Vagina (tissue), 2 donors: ENCODE measurements at places on chromosomes 16 and 17. TPM values are rescaled to one million over a fixed set of nuclear protein-coding genes. Genes with fewer than 3 reads are reported as not detected.

The STAC2 gene
- 0.98 TPM for total RNA-seq

The SOX15 gene
- 44.4 TPM for total RNA-seq

The SLC2A4 gene
- total RNA-seq, result 3.2 TPM

The GDPD3 gene
- total RNA-seq, result 6.9 TPM

The EVI2A gene
- total RNA-seq, result 0.98 TPM

The SEC14L1 gene
- total RNA-seq, result 40.5 TPM

The DBF4B gene
- 4.7 TPM for total RNA-seq

The PDIA2 gene
- total RNA-seq, result not detected

The GCGR gene
- not detected for total RNA-seq

- DNase-seq, result no peak
- peak overlapping the region; percentile 79 for H3K27ac ChIP-seq
- peaks cover 34% of the 10 kb centered on the region for H3K4me1 ChIP-seq
- H3K36me3 ChIP-seq, result peaks cover 35% of the 10 kb centered on the region
- H3K4me3 ChIP-seq, result peak overlapping the region; percentile 90
Observed at GRCh38 chr17:50396261-50397110, 837 bp downstream of the LRRC59 start.

DNA sequence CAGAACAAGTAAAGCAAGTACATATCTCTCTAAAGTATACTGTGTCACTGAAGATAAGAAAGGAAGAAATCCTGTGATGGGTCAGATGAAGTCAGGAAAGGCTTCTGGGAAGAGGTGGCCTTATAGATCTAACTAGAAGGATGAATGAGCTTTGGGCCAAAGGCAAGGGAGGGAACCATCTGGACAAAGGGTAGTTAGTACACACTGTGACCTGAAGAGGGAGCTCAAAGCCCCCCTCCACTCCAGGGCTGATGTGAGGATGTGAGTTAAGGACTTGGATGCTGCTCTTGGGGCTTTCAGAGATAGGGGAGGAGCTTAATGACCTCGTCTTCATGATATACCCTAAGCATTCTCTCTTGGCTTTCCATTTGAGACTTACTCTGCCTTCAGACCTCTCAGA, 185.3 kb upstream of the CACNG3 start:
- H3K4me1 ChIP-seq, result no peaks in the 10 kb centered on the region
- H3K4me3 ChIP-seq, result no peak overlapping the region
- no peak for DNase-seq

DNA sequence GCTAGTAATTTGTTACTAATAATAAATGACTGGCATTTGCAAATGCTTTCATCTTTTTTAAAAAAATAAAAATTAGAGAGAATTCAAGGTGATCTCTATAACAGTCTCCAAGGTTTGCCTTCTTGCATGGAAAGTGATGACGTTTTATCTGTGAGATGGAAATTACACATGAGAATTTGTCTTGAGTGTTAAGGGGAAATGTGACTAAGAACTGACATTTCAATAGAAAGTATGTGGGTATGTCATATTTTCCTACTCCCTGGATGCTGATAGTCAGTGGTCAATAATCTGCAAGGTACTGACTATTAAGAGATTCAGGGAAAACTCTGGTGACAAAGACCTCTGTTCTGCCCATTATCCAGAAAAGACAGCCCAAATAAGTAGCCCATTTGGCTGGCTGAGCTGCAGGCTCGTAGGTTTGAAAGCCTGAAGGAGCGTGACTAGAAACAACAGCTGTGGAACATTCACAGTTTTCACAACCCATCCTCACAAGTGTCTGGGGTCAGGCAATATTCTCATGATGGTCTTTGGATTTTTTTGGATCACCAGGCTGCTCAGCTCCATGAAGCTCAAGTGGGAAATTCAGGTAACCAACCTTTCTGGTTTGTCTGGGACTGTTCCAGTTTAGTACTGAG, 49.7 kb upstream of the WSCD1 start:
- no peaks in the 10 kb centered on the region for H3K4me1 ChIP-seq
- H3K36me3 ChIP-seq, result no peaks in the 10 kb centered on the region
- no peak for DNase-seq
- no peak overlapping the region for H3K27ac ChIP-seq
- H3K27me3 ChIP-seq, result no peaks in the 10 kb centered on the region

- no peak for DNase-seq
- H3K4me1 ChIP-seq, result peaks cover 12% of the 10 kb centered on the region
- H3K27ac ChIP-seq, result no peak overlapping the region
- no peaks in the 10 kb centered on the region for H3K36me3 ChIP-seq
- no peaks in the 10 kb centered on the region for H3K27me3 ChIP-seq
Observed at GRCh38 chr16:24689128-24689527, 40.3 kb upstream of the TNRC6A start.

GRCh38 chr16:4945560-4946502, 8.9 kb upstream of the PPL start:
- peaks cover 59% of the 10 kb centered on the region for H3K4me1 ChIP-seq
- DNase-seq, result no peak
- H3K27ac ChIP-seq, result peak overlapping the region; percentile 95
- no peak overlapping the region for H3K4me3 ChIP-seq

DNA sequence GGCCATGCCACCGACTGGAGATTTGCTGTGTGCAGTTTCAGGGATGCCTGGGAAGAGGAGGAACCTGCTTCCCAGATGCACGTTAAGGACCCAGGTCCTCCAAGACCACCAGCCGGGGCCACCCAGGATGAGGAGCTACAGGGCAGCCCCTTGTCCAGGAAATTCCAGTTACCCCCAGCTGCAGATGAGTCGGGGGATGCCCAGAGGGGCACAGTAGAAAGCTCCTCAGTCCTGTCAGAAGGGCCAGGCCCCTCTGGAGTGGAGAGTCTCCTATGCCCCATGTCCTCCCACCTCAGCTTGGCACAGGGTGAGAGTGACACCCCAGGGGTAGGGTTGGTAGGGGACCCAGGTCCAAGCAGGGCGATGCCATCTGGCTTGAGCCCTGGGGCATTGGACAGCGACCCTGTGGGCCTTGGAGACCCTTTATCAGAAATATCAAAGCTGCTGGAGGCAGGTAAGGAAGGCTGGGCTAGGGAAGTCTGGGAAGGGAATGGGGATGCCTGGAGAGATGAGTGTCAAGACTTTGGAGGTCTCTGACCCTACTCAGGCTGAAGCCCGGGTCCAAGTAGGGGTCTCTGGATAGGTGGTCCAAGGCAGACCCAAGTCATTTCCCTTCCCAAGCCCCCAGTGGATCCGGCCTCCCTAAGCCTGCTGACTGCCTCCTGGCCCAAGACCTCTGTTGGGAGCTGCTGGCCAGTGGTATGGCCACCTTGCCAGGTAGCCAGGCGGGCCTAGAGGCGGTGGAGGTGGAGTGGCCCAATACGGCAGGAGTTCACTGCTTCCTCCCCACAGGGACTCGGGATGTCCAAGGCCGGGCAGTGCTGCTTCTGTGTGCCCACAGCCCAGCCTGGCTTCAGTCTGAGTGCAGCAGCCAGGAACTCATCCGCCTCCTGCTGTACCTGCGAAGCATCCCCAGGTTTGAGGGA, 1.0 kb downstream of the PLEKHG4 start:
- no peaks in the 10 kb centered on the region for H3K36me3 ChIP-seq
- no peaks in the 10 kb centered on the region for H3K27me3 ChIP-seq
- H3K27ac ChIP-seq, result no peak overlapping the region

DNA sequence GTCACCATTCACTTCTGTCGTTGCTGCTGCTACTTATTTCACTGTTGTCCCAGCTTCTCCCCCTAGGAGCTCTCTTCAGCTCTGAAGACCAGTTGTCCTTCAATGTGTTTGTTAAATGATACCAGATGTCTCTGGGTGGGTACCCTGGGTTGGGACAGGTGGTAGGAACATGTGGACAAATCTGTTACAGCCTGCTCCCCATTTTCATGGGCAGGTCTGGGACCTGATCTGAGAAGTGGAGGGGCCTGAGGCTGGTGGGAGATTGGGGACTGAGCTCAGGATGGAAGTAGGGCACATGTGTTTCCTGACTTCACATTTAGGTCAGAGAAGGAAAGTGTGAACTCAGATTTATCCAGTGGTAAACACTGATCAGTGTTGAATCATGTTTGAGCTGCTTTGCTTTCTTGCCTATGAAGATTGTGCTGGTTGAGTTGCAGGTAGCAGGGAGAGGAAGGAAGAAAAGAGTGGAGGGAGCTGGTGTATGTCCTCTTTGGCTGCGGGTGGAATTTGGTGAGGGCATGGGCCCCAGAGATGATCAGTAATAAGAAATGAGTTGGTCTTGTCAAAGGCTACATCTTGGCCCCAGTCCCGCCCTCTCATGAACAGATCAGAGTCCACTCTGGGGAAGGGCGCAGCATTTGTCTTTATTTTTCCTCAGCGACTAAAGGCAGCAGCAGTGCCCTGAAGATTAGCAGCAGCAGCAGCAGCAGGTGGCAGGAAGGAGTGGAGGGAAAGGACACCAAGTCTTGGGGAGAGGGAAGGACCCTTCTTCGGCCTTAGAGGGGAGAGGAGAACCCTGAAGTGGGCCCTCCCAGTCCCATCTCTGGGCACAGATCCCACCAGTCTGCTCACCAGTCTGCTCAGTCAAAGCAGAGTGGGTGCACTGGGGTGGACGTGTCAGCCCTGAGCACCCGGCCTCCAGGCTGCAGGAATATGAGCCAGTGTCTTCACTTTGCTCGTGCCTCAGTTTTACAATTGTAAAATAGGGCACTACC, 6.1 kb upstream of the EFTUD2 start:
- no peak overlapping the region for H3K4me3 ChIP-seq
- H3K4me1 ChIP-seq, result peaks cover 7% of the 10 kb centered on the region
- no peaks in the 10 kb centered on the region for H3K27me3 ChIP-seq
- no peak overlapping the region for H3K27ac ChIP-seq

- H3K4me1 ChIP-seq, result peaks cover 8% of the 10 kb centered on the region
- DNase-seq, result no peak
- H3K27me3 ChIP-seq, result no peaks in the 10 kb centered on the region
- H3K4me3 ChIP-seq, result peak overlapping the region; percentile 28
- peak overlapping the region; percentile 48 for H3K27ac ChIP-seq
Observed at GRCh38 chr16:51113236-51114125, 37.6 kb downstream of the SALL1 start.

GRCh38 chr17:61997664-61998063, 67.4 kb downstream of the MED13 start:
- DNase-seq, result no peak
- no peaks in the 10 kb centered on the region for H3K27me3 ChIP-seq
- no peak overlapping the region for H3K27ac ChIP-seq
- no peak overlapping the region for H3K4me3 ChIP-seq

- H3K36me3 ChIP-seq, result no peaks in the 10 kb centered on the region
- H3K27me3 ChIP-seq, result no peaks in the 10 kb centered on the region
- no peak overlapping the region for H3K27ac ChIP-seq
- no peak for DNase-seq
- no peak overlapping the region for H3K4me3 ChIP-seq
- no peaks in the 10 kb centered on the region for H3K4me1 ChIP-seq
Observed at GRCh38 chr16:11160676-11161115, 95.3 kb downstream of the SOCS1 start.

GRCh38 chr16:3878610-3879009, 1.9 kb downstream of the CREBBP start:
- H3K4me1 ChIP-seq, result peaks cover 63% of the 10 kb centered on the region
- H3K36me3 ChIP-seq, result no peaks in the 10 kb centered on the region
- no peak for DNase-seq
- peak overlapping the region; percentile 84 for H3K27ac ChIP-seq
- H3K27me3 ChIP-seq, result no peaks in the 10 kb centered on the region

DNA sequence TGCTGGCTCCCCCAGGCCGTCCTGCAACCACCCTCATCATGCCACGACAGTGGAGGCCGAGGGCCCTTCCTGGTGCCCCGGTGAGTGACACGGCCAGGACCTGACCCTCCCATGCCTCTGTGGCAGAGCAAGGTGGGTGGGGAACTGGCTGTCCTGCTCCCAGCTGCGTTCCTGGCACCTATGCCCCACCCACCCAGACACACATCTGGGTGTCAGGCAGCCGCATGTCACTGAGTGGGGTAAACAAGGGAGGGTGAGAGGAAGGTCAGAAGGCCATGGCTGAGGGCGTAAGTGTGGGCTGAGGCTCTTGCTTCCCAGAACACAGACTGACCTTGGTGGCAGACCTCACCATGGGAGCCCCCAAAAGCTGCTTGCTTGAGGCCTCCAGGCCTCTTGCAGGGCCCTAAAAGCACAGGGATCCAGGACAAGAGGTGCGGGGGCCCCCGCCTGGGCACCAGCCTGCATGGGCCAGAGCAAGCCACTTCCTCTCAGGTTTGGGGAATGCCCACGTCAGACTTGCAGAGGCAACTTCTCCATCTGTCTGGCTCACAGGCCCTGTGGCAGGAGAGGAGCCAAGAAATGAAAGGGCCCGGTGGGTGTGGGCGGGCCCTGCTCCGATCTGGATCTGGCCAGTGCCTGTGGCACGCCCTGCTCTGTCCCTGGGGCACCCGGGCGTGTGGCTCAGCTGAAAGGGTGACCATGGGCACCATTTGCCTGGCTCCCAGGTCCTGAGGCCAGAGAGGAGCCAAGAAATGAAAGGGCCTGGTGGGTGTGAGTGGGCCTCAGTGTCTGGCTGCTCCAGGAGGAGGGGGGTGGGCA, 3.9 kb upstream of the CCDC57 start:
- H3K4me3 ChIP-seq, result no peak overlapping the region
- H3K4me1 ChIP-seq, result peaks cover 44% of the 10 kb centered on the region
- H3K27me3 ChIP-seq, result no peaks in the 10 kb centered on the region
- H3K36me3 ChIP-seq, result no peaks in the 10 kb centered on the region
- H3K27ac ChIP-seq, result peak overlapping the region; percentile 33

GRCh38 chr17:21330436-21331160, 45.6 kb upstream of the KCNJ12 start:
- H3K4me1 ChIP-seq, result no peaks in the 10 kb centered on the region
- no peak overlapping the region for H3K27ac ChIP-seq
- no peaks in the 10 kb centered on the region for H3K27me3 ChIP-seq
- H3K4me3 ChIP-seq, result no peak overlapping the region
- no peaks in the 10 kb centered on the region for H3K36me3 ChIP-seq
- DNase-seq, result no peak

- H3K27ac ChIP-seq, result no peak overlapping the region
- H3K27me3 ChIP-seq, result no peaks in the 10 kb centered on the region
- peaks cover 23% of the 10 kb centered on the region for H3K4me1 ChIP-seq
- H3K4me3 ChIP-seq, result no peak overlapping the region
- no peak for DNase-seq
Observed at GRCh38 chr17:18203308-18203707, 19.7 kb downstream of the ALKBH5 start.

- no peak for DNase-seq
- H3K36me3 ChIP-seq, result no peaks in the 10 kb centered on the region
- no peak overlapping the region for H3K27ac ChIP-seq
- no peaks in the 10 kb centered on the region for H3K27me3 ChIP-seq
- peaks cover 24% of the 10 kb centered on the region for H3K4me1 ChIP-seq
- H3K4me3 ChIP-seq, result no peak overlapping the region
Observed at GRCh38 chr17:66655861-66656260, 179.1 kb upstream of the CACNG5 start.

DNA sequence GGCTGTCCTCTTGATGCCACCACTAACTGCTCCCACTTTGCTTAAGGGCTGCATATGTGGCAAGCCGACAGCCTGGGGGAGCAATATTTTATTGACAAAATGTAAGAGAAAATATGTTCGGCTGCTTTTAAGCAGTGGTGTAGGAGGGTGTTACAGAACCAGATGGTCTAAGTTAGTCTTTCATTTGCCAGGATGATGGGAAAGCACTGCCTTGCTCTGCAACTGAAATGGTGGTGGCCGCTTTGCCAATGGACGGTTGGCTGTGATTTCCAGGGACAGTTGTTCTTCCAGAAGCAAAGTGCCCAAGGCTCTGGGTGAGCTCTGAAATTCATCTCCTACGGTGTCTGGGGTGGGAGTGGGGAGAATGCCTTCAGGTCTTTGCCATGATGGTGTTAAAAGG, 469.3 kb downstream of the TOX3 start:
- DNase-seq, result no peak
- H3K4me3 ChIP-seq, result no peak overlapping the region
- H3K27me3 ChIP-seq, result no peaks in the 10 kb centered on the region
- no peaks in the 10 kb centered on the region for H3K4me1 ChIP-seq

GRCh38 chr16:70253291-70254106, 1.8 kb upstream of the EXOSC6 start:
- DNase-seq, result no peak
- peaks cover 55% of the 10 kb centered on the region for H3K36me3 ChIP-seq
- no peak overlapping the region for H3K27ac ChIP-seq
- H3K4me3 ChIP-seq, result no peak overlapping the region
